ENCODE measurements at places on chromosomes 4 and X.

- DNase-seq = no peak
These were observed 36.7 kb upstream of the NPNT start for GRCh38 chr4:105858466-105859040.

GRCh38 chr4:108155373-108155772 lies 13.4 kb downstream of the LEF1 start:
- DNase-seq = no peak

GRCh38 chr4:78691334-78691754 lies 84.8 kb upstream of the BMP2K start:
- no peak for DNase-seq

DNA sequence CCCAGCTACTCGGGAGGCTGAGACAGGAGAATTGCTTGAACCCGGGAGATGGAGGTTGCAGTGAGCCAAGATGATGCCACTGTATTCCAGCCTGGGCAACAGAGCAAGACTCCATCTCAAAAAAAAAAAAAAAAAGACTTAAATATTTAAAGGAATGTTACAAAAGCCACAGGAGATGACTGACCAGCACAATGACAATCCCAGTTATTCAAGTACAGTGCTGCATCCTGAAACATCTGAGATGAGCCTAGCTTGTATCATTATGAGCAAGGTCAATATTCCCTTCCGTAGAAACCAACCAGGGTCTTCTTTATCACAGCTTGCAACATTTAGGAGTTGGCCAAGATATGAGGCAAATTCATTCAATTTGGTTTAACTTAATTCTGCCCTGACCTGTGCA lies 38.6 kb downstream of the LNX1 start:
- no peak for DNase-seq

DNA sequence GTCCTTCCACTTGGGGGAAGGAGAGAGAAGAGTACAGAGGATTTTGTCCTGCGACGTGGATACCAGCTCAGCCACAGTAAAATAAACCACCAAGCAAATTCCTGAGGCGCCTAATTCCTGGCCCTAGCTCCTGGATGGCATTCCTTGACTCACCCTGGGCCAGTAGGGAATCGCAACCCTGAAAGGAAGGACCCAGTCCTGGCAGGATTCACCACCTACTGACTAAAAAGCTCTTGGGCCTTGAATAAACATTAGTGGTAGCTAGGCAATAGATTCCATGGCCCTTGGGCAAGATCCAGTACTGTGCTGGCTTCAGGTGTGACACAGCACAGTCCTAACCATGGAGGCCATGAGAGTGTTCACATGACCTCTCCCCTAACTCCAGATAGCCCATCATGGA lies 45.6 kb downstream of the GABRA3 start:
- DNase-seq = no peak

Measured in activated T-cell treated with anti-CD3 and anti-CD28 coated beads for 4 hours (primary cell).